ENCODE measurements at places on chromosomes 11 and 22. TPM values are rescaled to one million over a fixed set of nuclear protein-coding genes. Genes with fewer than 3 reads are reported as not detected.

CARD18 gene
- not detected for total RNA-seq

OR56A5 gene
- total RNA-seq = not detected

PIH1D2 gene
- 1.2 TPM for total RNA-seq

ROBO4 gene
- 3.4 TPM for total RNA-seq

C22orf42 gene
- total RNA-seq = not detected

CEP126 gene
- 2.0 TPM for total RNA-seq

TMEM121B gene
- total RNA-seq = 0.60 TPM

OVOL1 gene
- total RNA-seq = 1.6 TPM

GSC2 gene
- total RNA-seq = not detected

SCT gene
- not detected for total RNA-seq

OR8D4 gene
- total RNA-seq = 1.5 TPM

FOSL1 gene
- total RNA-seq = 1.2 TPM

FLRT1 gene
- 0.04 TPM for total RNA-seq

DNA sequence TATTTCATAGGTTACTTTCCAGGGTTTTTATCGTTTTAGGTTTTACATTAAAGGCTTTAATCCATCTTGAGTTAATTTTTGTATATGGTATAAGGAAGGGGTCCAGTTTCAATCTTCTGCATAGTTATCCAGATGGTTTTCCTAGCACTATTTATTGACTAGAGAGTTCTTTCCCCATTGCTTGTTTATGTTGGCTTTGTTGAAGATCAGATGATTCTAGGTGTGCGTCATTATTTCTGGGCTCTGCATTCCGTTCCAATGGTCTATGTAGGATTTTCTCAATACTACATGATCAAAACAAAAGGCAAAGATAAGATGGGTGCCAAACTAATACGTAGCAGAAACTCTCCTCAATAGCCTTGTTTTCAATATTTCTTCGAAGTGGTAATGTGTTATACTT, 14.3 kb upstream of the RIC3 start:
- no peak for DNase-seq

DNA sequence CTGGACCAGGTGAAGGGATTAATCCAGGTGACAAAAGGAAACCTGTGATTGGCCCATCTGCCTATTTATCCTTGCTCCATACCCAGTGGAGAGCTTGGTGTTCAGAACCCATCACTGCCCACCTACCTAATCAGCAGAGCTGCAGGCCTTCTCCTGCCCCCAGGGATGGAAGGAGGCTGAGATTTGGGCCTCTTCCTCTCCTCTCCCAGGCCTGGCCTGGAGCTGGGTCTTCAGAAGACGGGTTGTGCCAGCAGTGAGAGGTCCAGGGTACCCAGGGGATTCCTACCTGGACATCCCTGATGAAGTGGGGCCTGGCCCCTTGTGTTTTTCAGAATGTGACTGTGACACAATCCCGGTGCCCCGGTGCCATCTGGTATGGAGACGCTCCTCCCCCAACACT, 80.3 kb upstream of the MYOD1 start:
- no peak for DNase-seq

DNA sequence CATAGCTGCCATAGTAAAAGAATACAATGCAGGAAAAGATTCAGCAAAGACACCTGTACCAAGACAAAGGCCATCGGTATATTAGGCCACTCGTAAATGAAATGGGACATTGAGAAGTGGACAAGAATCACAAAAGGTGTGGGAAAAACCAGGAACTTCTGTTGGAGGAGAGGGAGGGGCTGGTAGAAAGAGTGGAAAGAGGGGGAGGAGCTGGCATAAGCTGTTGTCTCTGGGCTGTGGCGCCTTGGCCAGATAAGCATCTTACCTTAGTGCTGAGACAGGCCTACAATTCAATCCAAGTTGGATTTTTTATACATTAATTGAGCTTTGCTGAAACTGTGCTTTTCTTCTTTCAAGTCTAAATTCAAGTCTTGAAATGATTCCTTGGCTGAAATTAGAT, 37.1 kb downstream of the ZNF202 start:
- DNase-seq = no peak

DNA sequence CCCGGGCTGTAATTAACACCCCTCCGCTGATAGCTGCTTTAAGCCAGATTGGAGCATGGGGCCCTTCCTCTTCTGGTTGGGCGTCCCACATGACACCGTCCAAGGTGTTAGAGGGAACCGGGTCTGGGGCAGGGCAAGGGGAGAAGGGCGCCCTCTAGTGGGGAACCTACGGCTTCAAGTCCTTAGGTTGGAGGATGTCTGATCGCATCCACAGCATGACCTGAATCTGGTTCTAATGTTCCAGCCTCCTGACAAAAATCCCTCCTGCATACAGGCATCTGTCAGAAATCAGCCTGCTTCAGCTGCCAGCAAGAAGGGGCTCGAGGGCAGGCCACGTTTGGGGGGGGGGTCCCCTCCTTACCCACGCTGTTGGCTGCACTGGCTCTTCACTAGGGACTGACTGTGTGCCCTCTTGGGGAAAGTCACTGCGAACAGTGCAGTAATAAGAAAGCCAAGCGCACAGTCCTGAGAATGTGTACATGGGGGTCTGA, 94.2 kb upstream of the TBCEL start:
- peak; percentile 24 for DNase-seq

- DNase-seq = no peak
Measured at GRCh38 chr11:118148240-118148639, 4.4 kb downstream of the SCN4B start.

DNA sequence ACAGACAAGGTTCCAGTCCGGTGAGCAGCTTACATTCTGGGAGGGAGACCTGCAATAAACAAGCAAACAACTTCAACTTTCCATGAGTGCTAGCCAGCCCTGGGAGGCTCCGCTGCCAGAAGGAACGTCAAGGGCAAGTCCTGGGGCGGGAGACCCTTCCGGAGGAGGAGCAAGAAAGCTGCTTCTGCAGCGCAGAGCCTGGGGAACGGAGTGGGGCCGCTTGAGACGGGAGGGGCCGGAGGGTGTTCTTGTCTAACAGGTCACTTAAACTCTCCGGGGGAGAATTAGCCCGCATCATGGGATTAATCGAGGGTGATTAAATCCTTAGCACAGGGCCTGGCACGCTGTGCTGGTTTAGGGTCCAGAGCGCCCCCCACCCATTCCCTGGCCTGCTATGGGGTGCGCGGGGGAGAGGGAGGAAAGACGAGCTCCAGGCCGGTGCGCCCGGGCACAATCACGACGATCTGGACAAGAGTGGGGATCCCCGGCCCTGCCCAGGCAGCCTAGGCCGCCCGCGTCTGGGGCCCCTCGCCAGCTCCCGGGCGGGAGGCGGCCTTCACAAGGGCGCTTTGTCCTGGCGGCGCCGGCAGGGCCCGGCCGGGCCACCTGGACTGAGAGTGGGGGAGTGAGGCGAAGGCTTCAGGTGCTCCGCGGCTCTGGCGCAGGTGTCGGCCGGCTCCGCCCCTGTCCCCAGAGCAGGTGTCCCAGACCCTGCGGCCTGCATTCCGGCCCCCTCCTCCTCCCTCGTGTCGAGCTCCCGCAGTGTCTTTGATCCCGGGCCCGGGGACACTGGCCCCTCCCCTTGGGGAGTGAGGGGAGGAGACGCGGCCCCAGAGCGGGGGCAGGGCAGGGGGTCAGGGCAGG, 663 bp upstream of the LARGE2 start:
- DNase-seq = peak; percentile 96

- DNase-seq = no peak
Measured at GRCh38 chr11:2098691-2099515, 40.3 kb downstream of the IGF2 start.

GRCh38 chr22:26004477-26004876, 164.8 kb upstream of the SEZ6L start:
- DNase-seq = no peak

DNA sequence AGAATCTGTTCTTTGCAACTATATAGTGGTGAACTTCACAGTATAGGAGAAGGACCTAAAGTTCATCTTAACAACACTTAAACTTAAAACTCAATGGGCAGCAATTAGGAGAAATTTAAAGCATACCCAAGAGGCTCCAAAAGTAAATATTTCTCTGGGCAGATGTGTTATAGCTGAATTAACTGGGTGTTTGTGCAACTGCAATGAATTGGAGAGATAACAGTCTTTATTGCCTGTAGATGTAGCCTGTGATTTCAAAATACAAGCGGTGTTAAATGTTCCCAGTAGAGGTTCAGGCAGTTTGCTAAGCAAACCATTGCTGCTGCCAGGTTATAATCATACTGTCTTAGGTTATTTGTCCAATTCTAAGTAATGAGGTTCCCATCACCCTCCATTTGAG, 294.1 kb upstream of the MTNR1B start:
- no peak for DNase-seq

DNA sequence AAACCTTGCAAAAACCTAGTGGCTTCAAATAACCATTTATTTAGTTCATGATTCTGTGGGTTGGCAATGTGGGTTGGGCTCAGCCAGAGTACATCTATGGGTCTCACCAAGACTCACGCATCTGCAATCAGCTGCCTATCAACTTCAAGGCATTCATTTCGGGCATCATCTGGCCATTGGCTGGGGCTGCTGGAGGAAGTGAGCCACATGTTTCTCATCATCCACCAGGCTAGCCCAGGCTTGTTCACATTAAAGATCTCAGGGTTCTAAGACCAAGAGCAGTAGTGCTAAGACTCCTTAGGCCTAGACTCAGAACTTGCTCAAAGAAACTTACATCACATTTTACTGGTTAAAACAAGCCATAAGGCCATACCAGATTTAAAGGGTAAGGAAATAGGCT, 478.9 kb upstream of the ARHGAP42 start:
- no peak for DNase-seq

DNA sequence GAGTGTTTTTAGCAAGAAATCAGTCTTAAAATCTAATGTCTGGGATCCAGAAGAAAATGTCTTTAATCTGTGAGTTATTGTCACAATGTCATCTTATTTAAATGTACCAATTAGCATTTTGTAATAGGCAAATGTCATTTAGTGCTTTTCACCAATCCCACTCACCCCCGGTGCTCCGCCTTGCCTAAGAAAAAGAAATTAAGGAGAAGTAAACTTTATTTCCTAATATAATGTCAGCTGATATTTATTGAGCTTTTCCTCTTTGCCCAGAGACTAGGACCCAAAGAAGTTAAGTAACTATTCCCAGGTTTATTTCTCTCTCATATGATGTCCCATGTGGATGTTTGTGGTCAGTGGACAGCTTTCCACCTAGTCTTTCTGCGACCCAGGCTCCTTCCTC, 16.2 kb downstream of the SC5D start:
- no peak for DNase-seq

DNA sequence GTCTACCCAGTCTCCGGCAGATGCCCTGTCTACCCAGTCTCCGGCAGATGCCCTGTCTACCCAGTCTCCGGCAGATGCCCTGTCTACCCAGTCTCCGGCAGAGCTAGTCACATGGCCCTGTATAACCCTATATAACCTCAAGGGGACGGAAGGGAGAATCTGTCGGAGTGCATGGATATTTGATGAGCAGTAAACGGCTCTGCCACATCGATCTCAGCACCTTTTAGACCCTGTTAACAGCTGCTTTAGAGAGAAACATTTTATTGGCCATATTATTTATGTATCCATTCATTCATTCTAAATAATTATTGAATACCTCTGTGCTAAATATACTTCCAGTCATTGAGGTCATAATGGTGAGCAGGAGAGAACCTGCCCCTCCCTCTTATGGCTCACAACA, 228.9 kb downstream of the NTM start:
- no peak for DNase-seq

GRCh38 chr22:21450858-21451353, 16.3 kb upstream of the TMEM191C start:
- DNase-seq = no peak

DNA sequence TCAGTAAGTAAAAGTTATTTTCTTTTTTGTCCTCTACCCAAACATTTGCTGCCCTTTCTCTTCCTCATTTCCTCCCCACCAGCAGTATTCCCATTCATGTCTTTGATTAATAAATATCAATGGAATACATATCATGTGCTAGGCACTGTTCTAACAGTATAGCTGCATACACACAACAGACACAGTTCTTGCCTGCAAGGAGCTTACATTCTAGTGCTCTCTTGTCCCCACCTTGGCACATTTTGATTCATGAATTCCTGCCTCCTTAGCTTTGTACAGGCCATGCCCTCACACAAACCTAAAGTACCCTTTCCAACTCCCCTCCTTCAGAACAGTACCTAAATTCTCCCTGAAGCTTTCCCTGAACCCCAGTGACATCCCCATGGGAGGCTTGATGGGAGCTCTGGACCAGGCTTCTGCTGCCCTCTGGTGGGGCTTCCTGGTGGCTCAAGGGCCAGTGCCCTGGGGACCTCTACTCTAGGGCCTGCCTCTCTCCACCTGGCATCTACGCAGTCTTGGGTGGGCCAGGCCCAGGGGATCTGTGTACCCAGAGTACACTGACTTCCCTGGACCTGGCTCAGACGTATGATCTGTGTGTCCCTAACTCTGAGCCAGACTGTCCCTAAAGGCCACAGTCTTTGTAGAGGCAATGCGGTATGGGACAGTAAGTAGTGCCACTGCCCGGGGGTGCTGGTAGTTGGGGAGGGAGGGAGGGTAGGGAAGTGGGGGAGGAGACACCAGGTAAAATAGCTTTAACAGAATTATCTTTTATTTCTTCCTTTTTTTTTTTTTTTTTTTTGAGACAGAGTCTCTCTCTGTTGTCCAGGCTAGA, 14.1 kb downstream of the RPS13 start:
- DNase-seq = peak; percentile 81

DNA sequence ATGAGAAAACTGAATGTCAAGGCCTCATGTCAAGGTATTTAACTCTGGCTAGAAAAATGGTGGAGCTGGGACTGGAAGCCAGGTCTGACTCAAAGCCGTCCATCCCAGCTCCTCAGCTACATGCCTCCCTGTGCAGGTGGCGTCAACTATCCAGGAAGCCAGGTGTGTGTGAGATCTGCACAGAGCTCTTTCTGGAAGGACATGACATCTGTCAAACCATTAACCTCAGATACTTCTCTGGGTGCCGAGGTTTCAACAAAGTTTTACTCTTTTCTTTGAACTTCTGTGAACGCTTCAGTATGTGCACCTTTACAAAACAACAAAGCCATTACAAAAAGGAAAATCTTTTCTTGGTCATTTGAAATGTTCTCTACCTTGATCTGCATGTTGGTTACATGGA, 7.0 kb upstream of the CASTOR1 start:
- DNase-seq = no peak

DNA sequence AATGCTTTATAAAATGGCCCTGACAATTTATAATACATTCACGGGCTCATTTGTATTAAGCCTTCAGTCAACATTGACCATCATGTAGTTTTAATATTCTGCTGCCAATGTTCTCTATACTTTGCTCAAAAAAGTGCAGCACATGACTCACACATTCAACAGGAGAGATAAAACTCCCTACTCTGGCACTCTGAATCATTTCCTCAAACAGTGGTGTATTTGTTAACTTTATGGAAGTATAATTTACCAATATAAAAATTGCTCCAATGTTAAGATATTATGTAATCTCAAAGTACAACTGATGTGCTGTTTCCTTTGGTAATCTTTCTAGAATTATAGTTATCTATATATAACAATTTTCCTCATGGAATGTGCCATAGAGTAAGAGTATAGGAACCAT, 39.9 kb downstream of the MAML2 start:
- no peak for DNase-seq

All from pancreas (tissue), 10 donors.